ENCODE measurements at places on chromosomes 1 and 21.

DNA sequence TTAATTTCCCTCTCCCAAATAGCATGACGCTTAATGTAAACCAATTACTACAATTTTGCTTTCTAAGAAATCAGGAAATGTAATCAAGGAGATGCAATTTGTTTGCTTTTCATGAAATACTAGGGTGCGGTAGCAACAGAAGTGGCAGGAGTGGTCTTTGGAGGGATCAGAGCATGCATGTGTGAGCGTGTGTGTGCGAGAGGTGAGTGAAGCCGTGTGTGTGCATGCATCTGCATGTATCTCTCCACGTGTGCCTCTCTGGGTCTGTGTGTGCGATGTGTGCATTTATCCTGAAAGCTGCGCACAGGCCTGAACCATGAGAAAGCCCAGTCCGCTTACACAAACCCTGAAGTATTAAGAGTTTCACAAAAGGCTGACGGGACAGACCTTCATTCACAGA is 249.8 kb upstream of the C1orf174 start:
- DNase-seq, result no peak

DNA sequence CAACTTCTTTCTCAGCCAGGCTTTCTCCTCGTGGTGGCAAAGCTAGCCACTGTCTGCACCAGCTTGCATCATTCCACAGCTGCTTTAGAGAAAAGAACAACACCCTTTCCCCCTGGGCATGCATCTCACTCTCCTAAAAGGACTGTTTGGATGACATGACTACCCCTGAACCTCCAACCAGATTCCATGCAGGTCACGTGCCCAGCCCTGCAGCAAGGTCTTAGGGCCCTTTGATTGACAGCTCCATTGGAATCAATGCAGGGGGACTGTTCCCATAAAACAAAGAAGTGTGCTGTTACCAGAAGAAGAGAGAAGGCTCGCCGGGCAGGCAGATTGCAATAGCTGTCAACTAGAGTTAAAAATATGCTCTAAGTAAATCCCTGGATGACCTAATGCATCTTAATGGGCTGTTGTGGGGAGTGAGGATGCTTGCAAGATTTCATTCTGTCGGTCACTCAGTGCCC is 24.4 kb downstream of the KCNA2 start:
- DNase-seq, result peak; percentile 80

- DNase-seq, result no peak
These were observed 470 bp upstream of the MTMR11 start for GRCh38 chr1:149936992-149937705.

- no peak for DNase-seq
These were observed 125.5 kb downstream of the PGBD5 start for GRCh38 chr1:230300322-230301301.

Measured in Ammon's horn (tissue), 1 donor.